Fibroblast of upper back skin (primary cell): ENCODE measurements at places on chromosomes 1 and 21.

DNA sequence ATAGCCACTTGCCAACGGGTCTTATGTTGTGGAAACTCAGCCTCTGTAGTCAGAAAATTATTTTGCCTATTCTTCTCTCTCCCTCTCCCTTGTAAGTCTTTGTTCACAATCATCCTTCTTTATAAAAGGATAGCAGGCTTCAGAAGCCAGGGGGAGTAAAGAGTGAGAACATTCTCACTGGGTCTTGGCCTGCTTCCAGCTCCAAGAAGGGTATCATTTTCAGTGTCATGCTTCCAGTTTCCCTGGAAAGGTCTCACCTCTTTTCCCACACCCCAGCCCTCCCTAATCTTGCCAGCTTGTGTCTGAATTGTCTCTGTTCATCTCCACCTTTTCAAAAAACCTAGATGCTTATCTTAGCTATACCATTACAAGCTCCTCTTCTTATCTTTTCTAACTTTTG, 346.2 kb upstream of the LRRC7 start:
- no peak for DNase-seq

DNA sequence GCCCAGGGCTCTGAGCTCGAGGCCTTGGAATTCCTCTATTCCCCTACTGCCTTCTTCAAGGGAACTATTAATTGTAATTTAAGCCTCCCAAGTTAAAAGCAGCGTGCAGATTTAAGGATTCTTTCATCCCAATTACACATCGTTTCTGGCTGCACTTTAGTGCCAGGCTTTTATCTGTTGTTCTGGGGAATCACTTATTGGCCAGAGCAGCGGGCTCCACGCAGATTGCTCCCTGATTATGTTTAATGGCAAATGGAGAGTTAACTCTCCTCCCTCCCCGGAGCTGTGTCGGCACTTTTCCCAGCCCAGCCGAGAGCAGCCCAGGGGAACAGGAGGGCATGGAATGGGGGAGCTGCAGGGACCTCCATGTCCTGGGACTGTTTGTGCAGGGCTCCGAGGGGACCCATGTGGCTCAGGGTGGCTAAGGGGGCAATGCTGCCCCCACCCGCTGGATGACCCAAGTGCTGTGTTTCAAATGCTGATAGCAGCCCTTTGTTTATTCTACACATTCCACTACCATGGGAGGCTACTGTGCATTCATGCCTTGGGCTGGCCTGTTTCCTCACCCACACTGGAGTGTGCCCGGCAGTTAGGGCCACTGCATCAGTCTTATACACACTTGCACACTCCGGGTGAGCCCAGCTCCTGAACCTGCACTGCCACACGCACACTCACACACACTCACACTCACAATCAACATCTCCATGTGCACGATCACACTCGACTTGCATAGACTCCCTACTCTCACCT, 93.3 kb upstream of the POU3F1 start:
- DNase-seq = no peak

DNA sequence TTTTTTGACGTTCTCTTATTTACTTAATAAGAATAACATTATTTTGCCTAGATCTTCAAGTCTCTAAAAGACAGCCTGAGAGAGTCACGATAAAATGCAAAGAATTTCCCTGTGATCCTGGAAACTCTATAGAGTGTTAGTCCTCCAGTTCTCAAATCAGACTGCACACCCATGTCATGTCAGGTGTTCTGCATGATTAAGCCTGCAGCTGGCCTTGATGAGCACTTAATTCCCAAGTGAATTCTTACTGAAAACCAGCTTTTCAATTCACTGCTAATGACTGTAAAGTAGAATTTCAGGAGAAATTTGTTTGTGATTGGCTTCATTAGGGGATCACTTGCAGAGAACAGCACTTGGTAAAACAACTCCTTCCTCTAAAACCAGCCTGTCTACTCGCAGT, 41.9 kb downstream of the CHML start:
- DNase-seq = no peak

DNA sequence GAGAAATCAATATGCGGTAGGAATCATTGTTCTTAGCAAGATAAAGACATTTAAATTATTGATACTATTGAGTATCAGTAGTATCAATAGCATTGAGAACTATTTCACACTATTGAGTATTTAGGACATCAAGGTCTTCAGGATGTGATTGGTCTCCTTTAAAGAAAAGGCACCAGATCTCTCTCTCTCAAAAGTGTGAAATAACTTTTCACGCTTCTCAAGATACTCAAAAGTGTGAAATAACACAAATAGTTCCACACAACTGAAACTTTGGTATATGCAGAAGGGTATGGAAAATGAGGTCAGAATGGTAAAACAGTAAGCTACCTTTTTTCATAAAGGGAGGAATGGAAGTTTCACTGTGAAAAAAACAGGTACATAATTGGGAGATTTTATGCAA, 6.7 kb upstream of the PYHIN1 start:
- no peak for DNase-seq

GRCh38 chr1:236280438-236281197, 1.1 kb downstream of the ERO1B start:
- no peak for DNase-seq

DNA sequence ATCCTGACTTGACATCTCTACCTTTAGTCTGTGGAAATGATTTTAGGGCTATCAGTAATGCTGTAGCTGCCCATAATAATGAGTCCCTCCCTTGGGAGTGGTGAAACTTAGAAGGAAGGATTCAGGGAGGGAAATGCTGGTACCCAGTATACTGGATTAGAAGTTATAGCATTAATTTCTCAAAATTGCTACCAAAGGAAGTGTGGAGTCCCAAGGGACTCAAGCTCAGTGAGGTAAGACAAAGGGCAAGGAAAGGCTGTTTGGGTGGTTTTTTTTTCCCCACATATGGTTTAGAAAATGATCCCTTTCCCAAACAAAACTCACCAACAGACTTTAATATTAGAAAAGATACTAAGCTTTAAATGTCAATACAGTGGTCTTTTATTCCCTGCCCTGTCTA, 99.9 kb downstream of the CD247 start:
- DNase-seq = no peak

GRCh38 chr1:115782571-115783281, 14.2 kb upstream of the CASQ2 start:
- DNase-seq = peak; percentile 94

- DNase-seq = no peak
Measured at GRCh38 chr21:24428591-24429199, 1178.6 kb downstream of the MRPL39 start.

DNA sequence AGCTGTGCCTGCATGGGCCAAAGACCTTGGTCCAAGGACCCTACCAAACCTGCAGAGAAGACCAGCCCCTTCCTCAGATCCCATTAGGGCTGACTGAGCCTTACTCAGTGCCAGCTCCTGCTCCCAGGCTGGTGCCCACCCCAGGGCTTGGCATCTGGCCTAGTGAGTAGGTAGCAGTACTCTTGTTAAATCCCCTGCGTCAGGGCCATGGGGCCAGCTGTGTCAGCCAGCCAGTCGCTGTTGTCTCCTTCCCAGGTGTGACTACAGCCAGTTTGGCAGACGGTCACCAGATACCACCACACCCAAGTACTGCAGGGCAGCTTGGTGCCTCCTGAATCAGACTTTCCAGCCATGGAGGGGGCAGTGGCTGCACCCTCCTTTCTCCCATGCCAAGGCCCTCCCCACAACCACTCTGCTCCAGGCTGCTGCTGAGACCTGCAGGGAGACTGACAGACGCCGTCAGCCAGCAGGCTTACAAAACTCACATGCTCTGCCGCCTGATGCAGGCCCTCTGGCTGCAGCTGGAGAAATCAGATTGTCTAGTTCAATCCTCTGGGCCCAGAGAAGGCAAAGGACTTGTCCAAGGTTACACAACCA, 3.0 kb downstream of the TENT5B start:
- DNase-seq = no peak
